ENCODE measurements at places on chromosomes 1 and 21. TPM values are rescaled to one million over a fixed set of nuclear protein-coding genes. Genes with fewer than 3 reads are reported as not detected.

FCRL4 gene
- not detected for polyA plus RNA-seq

GRCh38 chr1:234722904-234723720 is 113.1 kb upstream of the IRF2BP2 start:
- DNase-seq, result peak; percentile 82

KMO gene
- 0.01 TPM for polyA plus RNA-seq

DNA sequence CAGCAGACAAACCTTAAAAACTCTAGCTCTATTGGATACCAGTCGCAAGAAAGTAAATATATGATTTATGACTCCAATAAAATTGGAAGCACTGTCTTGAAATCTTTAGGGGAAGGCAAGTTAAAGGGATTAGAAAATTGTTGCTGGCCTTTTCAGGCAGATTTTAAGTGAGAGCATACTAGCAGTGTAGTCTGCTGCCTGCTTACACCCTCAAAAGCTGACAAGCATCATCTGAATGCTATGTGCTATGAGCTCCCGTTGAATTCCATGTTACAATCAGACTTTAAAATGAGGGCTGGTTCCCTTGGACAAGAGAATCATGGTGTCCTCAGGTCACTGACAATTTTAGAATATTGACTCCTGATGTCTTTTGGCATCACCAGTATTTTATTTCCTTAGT is 271.1 kb upstream of the C1orf105 start:
- no peak for DNase-seq

FAM167B gene
- polyA plus RNA-seq, result 0.70 TPM

DNA sequence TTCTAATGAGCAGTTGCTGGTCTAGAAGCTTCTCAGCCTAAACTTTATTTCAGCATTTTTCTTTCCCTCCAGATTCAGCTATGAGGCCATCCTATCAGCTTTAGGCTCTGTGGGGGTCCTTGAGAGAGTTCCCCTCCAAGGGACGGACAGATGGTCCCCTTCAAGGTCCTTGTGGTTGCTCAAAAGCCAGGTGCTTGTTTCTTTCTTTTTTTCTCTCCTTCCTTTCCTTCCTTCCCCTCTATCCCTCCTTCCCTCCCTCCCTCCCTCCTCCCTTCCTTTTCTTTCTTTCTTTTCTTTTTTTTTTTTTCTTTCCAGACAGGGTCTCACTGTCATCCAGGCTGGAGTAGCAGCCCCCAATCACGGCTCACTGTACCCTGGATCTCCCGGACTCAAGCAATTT is 1.2 kb upstream of the IL6R start:
- no peak for DNase-seq

DNA sequence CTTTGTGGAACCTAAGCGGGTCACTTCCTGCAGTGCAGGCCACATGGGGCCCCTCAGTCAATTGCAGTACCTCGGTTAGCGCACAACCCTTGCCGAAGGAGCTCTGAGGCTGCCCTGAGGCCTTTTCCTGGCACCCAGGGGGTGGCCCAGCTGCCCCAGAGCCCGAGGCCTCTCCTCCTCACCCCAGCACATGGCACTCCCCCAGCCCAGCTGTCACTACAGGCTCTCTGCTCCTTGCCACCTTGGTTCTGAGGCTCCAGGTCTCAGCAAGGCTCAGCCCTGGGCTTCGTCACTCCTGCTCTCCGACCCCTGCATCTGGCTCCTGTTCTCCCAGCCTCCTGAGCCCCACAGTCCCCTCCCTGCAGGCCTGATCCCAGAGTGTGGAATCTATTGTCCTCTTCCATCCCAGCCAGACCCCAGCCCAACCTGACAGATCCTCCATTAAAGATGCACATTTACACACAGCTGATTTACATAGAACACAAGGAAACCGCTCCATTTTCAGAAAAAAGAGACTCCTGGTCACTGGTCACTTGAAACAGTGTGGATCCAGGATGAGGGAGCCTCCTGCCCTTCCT is 192.8 kb upstream of the POU3F1 start:
- DNase-seq, result no peak

ADAMTSL4 gene
- 16.4 TPM for polyA plus RNA-seq

GRCh38 chr1:210189426-210189825 is 43.2 kb upstream of the SERTAD4 start:
- DNase-seq, result no peak

DNA sequence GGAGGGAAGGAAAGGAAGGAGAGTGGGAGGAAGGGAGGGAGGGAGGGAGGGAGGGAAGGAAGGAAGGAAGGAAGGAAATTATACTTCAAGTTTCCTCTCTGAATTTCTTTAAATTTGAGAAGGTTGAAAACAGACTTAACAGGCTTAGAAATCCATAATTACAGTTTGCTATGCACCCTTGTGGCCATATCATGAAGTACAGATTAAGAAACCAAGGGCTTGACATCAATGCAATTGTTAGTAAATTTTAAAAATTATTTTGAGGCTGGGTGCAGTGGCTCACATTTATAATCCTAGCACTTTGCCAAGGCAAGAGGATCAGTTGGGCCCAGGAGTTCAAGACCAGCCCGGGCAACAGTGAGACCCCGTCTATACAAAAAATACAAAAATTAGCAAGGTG is 14.4 kb downstream of the ANP32E start:
- DNase-seq, result no peak

AMY1A gene
- not detected for polyA plus RNA-seq

DNA sequence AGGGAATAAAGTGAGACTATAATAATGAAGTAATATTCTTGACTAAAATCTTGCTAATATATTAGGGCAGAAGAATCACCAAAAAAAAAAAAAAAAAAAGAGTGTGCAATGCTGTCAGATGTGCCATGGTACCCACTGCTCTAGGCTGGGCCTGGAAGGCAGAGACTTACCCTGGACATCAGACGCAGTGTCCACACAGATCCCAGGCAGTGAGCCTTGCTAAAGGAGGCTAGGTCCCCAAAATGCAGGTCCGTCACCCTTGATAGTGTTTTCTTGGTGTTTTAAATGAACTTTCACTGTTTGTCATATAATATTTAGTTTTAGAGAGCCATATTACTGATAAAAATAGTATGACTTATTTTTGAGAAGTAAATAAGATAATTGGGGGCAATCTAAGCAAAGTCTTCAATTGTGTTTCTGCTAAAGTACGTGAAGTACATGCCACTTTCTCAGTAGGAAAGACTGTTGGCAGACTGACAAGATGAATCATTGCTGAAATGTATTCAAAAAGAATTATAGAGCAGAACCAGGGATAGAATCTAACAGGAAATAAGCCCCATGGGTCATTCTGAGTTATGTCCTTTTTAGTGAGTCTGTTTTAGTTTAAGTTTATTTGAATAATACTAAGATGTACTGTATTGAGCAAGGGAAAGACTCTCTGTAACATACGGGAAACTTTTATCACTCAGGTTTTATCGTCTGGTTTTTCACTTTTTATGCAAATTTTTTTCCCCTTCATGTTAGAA is 74.6 kb upstream of the PDC start:
- DNase-seq, result no peak

DNA sequence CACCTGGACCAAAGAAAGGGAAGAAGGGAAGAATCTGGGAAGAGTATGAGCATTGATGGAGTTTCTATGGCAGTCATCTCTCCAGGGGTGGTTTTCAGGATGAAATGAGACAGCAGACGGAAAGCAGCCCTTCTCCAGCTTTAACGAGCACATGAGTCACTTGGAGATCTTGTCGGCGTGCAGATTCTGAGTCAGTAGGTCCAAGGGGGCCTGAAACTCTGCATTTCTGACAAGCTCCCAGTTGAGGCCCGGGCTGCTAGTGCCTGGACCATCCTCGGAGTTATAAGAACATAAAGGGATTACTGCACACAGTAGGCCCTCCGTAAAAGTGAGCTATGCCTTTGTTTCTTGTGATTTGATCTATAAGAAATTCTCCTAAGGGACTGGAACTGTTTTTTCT is 17.6 kb downstream of the HSPG2 start:
- no peak for DNase-seq

DNA sequence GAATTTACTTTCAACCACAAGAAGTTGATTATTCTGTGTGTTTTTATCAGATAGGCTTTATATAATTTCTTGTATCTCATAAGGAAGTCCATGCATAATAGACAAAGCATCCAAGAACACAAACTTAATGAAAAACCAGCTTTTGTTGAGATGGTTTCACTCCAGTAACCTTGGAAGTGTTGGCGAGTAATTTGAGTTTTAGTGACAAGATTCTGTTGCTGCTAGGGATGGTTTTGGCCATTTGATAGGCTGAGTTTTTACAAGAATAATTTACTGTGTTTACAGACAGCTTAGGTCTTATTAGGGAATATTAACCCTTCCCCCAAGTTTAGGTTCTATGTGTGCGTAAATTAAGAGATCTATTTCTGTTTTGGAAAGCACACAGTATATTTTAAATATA is 513.6 kb downstream of the USP25 start:
- DNase-seq, result no peak

GABPA gene
- polyA plus RNA-seq, result 7.4 TPM

SMCP gene
- not detected for polyA plus RNA-seq
